ENCODE measurements at places on chromosomes 7 and 10.

DNA sequence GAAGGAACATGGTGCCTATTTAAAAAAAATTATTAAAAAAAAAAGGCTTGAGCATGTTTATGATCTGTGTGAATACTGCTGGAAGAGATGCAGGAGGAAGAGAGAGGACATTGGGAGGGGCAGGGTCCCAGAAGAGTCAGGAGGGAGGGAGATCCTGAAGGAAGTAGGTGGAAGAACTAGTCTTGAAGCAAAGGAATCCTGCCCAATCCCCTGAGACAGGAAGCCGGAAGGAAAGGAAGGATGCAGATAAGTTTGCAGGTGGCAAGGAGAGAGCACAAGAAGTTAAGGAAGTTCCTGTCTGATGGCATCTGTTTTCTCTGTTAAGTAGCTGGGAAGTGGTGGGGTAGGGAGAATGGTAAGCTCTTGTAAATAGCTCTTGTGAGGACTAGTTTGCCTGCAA is 318.5 kb downstream of the DOCK4 start:
- DNase-seq: no peak

GRCh38 chr10:113859261-113859660 is 4.8 kb downstream of the NHLRC2 start:
- DNase-seq: no peak

- DNase-seq: no peak
These were observed 27.5 kb upstream of the AMZ1 start for GRCh38 chr7:2660359-2661095.

DNA sequence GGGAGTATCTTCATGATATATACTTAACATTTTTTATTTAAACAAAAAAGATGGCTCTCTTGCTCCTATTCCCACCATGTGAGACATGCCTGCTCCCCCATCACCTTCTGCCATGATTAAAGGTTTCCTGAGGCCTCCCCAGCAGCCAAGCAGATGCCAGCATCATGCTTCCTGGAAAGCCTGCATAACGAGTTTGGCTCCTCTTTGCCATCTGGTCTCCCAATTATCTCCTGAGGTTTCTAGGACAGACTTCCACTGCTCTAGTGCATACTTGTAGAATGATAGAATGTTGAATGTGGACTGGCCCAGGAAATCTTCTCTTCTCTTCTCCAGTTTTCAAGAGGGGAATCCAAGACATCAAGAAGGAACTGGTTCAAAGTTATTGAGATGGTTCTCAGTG is 45.9 kb upstream of the ELAPOR2 start:
- no peak for DNase-seq

GRCh38 chr7:46786221-46786954 is 795.5 kb downstream of the TNS3 start:
- no peak for DNase-seq

DNA sequence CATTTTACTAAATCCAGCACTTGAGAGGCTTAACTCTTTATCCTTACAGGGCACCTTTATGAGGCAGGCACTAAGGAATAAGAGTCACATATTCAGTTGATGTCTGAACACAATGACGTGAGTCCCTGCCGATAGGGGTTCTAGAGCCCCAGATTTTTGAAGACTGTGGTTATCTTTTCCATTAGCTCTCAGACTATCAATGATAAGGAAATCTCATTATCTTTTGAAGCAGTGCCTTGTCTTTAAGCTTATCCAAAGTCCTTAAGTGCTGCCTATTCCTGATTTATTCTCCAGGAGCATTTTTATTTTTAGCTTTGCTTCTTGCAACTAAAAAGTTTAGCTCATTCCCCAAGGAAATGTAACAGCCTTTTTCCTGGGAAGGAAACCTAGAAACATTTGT is 444.1 kb upstream of the LRRN3 start:
- DNase-seq: no peak

DNA sequence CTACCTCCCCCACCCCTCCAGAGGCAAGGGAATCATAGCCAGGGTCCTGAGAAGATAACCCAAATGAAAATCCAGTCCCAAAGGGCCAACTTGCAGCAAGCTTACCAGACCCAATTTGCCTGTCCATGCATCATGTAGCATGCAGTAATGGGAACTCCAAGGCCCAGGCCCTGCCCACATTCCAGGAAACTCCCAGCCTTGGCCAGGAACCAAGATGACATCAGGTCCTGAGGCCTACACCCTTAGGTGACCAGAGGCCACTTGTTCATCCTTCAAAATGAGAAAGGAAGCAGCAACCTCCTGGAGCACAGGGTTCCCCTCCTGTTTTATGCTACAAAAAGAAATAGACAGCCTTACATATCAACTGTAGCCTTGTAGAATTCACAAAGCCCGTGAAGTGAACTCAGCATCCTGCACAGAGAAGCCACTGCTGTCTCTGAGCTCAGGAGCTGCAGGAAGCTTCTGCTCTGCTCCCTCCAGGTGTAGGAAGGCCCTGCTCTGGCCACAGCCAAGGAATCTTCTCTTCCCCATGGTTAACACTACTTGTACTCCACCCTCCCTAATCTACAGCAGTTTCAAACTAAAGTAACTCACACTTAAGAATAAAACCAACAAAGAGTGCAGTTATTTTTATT is 30.3 kb upstream of the GRB10 start:
- peak; percentile 93 for DNase-seq

DNA sequence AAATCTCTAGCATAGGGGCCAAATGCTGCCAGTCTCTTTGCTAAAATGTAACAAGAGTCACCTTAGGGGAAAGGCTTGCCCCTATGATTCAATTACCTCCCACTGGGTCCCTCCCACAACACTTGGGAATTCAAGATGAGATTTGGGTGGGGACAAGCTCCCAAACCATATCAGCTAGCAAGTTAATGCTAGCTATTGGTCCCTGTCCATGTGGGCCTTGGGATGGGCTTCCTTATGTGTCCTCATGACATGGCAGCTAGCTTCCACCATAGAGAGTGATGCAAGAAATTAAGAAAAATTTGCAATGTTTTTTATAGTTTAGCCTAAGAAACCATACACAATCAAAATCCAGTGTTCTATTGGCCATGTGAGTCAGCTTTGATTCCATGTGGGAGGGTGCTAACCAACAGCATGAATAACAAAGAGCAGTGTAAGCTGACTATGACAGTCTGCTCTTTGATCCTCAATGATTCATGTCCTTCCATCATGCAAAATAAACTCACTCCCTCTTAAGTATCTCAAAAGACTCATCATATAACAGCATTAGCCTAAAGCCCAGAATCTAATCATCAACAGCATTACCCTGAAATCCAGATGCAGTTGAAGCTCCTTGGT is 21.7 kb upstream of the ZNF365 start:
- peak; percentile 81 for DNase-seq

- no peak for DNase-seq
These were observed 180.4 kb downstream of the RNF133 start for GRCh38 chr7:122518488-122518887.

GRCh38 chr7:135672560-135673359 is 10.4 kb downstream of the STMP1 start:
- DNase-seq: peak; percentile 87

GRCh38 chr10:115935731-115936130 is 337.3 kb downstream of the GFRA1 start:
- DNase-seq: no peak

DNA sequence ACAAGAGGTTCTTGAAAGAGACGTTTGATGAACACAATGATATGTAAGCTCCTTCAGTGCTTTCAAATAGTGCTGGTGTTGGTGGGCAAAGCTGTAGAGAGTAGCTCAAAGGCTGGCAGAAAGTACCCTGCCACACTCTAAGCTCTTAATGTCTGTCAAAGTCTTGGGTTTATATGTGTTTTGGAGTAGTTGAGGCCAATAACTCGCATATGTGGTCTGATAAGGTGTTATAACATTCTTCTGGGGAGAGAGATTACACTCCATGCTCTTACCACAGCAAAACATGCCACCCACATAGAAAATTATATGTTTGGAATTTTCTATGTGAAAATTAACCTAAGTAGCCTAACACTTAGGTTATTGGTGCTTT is 30.8 kb upstream of the NME8 start:
- no peak for DNase-seq

DNA sequence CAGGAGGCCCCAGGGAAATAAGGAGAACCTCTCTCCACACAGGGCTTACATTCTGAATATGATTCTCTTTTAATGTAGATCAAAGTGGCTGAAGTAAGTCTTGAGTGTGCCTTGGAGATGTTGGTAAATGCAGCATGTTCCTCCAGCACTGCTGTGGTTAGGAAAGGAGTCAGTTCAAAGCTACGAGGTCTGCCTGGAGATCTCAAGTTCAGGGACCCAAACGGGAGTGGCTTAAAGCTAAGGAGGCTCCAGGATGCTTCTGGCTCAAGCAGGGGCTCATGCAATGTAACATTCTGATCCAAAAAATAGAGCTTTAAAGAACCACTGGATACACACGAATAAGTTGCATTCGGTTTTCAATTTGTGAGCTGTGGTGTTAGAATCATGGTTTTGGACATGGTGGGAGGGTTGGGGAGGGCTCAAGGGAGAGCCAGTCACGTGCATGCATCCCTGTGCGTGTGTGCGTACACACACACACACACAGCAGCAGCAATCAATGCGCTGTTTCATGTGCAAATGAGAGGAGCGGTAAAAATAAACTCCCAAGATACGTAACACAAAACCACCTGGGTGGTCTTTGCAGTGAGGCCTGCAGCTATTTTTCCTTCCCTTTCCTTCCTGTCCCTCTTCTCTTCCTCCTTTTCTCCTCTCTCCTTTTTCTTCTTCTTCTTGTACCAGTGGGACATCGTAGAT is 70.5 kb downstream of the AOAH start:
- no peak for DNase-seq

DNA sequence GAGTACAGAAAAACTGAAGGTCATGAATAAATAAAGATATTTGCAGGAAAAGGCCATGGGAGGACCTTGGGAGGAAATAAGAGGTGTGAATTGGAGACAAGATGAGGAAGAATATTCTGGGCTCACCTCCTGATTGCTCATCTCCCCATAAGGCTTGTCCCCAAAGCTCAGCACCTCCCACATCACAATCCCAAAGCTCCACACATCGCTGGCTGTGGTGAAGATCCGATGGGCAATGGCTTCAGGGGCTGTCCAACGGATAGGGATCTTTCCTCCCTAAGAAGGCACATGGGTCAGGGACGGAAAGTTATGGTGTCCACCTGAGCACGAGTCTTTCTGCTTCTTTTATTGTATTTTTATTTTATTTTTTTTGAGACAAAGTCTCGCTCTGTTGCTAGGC is 12.9 kb downstream of the ZYX start:
- DNase-seq: no peak

GRCh38 chr7:80785961-80786536 is 132.8 kb downstream of the SEMA3C start:
- DNase-seq: peak; percentile 51

DNA sequence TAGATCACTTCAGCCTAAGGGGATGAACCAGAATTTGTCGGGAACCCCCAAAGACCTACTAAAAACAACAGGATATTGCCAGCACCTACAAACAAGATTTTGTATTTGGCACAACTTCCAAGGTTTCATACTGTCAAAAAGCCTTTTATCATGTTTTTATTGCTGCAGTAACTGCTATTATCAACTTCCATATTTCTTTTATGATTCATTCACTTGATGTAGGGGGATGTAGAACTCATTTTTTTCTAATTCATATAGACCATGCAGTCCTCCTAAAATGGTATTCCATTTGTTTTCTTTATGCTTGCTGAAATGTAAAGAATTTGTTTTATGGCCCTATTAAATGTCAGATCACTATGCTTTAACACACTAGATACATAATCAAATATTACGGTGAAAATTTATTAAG is 30.0 kb upstream of the WNT16 start:
- no peak for DNase-seq

GRCh38 chr10:93028883-93029282 is 31.7 kb upstream of the CYP26C1 start:
- DNase-seq: peak; percentile 70

GRCh38 chr10:83555264-83555663 is 584.0 kb upstream of the GHITM start:
- no peak for DNase-seq

- no peak for DNase-seq
These were observed 35.1 kb upstream of the AKR1C2 start for GRCh38 chr10:5038733-5039132.

DNA sequence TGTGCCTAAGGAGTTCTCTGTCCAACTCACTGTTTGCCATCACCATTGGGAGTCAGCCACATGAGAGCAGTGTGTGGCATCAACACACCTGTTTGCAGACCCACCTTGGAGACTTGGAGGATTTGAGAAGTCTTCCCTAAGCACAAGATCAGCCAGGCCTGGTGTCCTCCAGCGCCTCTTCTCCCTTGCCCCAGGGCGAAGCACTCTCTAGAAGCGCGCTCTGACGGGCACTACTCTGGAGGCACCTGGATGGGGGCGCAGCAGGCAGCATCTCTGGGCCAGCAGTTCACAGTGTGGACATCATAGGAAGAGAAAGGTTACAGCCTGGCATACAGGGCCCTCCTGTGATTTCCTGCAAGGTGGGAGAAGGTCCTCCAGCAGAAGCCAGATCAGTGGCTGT is 289.3 kb downstream of the CELF2 start:
- DNase-seq: no peak

DNA sequence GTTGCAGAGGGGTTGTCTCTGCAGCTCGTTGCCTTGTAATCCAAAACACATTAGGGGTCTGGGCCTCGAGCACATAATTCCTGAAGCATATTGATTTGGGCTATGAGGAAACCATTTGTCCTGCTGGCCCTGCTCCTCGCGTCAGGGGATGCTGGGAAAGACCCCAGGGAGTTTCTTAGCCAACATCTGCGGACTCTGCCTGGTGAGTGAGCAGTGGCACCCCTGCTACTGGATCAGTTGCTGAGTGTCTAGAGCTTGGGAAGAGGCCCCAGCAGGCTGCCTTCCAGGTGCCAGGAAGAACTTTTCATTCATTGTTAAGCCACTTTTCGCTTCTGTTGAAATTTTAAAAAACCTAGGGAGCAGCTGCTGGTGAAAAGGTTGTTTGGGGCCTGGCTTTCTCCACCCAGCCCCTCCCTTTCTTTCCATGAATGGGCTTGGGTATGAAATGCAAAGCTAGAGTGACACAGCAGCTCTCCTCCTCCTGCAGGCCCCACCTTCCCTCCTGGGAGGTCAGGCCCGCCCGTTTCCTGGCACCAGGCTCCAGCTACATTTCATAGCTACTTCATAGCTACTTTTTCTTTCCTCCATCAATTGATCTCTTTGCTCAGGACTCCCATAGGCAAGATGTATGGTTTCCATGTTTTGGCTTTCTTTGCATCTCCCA is 26.8 kb downstream of the TACR2 start:
- DNase-seq: peak; percentile 86

GRCh38 chr7:949021-949934 is 5.2 kb downstream of the ADAP1 start:
- DNase-seq: no peak

DNA sequence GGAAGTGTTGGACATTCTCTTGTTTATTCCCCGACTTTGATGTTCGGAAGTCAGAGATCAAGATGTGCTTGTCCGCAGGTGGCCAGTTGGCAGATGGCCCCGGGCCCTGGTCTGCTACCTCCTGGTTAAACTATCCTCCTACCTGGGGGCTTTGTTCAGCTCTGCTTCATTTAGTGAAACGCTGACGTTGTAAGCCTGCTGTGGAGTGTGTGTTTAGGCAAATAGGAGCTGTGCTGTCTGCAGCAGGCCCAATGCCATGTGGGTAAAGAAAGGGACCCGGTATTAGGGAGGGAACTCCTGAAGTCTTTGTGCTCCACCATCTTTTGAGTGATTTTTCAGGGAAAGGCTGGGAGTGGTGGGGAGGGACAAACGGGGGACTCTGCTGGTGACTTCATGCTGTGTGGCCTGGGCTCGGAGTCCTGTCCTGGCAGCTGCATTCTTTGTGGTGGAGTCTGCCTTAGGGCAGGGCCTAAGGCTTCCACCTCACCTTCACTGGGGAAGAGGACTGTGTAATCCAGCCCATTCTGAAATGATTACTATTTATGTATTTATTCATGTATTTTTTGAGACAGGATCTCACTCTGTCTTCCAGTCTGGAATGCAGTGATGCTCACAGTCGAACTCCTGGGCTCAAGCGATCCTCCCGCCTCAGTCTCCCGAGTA is 171.1 kb upstream of the KLF6 start:
- no peak for DNase-seq

Data from cardiac fibroblast (primary cell).